ENCODE measurements at places on chromosomes 6 and 20.

- DNase-seq = no peak
These were observed 20.2 kb upstream of the MRPS18A start for GRCh38 chr6:43707767-43708166.

GRCh38 chr6:149153693-149154092, 163.8 kb upstream of the TAB2 start:
- no peak for DNase-seq

DNA sequence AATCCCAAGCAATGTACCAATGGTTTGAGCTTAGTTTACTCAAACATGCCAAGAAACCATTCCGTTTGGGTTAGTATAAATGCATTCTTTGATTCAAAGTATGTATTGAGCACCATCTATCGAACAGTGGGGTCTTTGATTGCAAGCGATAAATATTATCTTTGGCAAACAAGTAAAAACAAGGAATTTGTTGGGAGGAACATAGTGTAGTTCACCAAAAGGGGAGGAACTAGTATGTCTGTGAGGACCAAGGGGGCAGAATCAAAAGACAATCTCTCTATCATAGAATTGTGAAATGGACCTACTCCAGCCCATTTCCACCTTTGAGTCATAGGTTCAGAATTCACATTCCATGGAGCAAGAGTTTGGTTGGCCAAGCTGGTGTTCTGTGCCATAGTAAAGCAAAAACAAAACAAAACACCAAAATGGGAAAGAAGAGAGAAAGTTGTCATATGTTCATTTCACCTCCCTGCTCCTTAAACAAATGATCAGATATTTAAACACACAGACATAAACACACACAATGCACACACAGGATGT, 266.0 kb downstream of the TSHZ2 start:
- no peak for DNase-seq

GRCh38 chr6:39208223-39208739, 21.0 kb downstream of the KCNK5 start:
- DNase-seq = no peak

DNA sequence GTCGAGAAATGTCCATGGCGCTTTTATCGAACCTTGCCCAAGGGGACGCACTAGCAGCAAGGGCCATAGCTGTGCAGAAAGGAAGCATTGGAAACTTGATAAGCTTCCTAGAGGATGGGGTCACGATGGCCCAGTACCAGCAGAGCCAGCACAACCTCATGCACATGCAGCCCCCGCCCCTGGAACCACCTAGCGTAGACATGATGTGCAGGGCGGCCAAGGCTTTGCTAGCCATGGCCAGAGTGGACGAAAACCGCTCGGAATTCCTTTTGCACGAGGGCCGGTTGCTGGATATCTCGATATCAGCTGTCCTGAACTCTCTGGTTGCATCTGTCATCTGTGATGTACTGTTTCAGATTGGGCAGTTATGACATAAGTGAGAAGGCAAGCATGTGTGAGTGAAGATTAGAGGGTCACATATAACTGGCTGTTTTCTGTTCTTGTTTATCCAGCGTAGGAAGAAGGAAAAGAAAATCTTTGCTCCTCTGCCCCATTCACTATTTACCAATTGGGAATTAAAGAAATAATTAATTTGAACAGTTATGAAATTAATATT, 115.7 kb downstream of the TMEM242 start:
- no peak for DNase-seq

DNA sequence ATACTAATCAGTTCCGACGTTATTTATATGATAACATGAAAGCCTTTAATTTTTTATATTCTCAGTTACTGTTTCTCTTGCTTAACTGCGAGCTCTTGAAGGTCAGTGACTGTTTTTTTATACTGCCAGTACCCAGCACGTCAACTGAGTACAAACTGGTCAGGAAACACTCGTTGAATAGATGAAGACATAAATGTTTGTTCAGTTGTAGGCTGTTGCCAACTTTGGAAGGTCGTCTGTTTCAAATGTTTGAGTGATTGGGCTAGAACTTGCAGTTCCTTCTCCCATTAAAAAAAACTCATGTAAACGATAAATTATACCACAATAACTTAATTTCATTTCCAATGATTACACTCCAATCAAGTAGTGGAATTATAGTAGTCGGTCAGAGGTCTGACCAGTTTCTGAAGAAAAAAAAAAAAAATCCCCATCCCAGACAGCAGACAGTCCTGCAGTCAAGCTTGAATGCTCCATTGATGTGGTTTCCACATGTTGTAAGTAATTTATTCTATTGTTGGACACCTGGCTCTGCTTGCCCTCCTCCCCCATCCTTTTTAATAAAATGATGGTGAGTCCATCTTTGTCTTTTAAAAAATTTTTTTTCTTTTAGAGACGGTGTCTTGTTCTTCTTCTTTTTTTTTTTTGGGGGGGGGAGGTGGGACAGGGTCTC, 81.1 kb downstream of the SASH1 start:
- DNase-seq = no peak

All from NCI-H2029 treated with DMSO at 0.1 percent for 48 hours (cell line).